ENCODE measurements at places on chromosomes 1 and 21. TPM values are rescaled to one million over a fixed set of nuclear protein-coding genes. Genes with fewer than 3 reads are reported as not detected.
A peak's percentile ranks its signal among the peaks of the same experiment; 100 is the strongest.

- no peaks in the 10 kb centered on the region for H3K36me3 ChIP-seq
- no peaks in the 10 kb centered on the region for H3K4me1 ChIP-seq
- no peaks in the 10 kb centered on the region for H3K27me3 ChIP-seq
- no peak overlapping the region for H3K4me3 ChIP-seq
- DNase-seq, result no peak
- H3K27ac ChIP-seq, result no peak overlapping the region
Measured at GRCh38 chr1:194684636-194685035, 1498.2 kb upstream of the B3GALT2 start.

GRCh38 chr1:110424699-110425611 lies 17.5 kb upstream of the LAMTOR5 start:
- no peak for DNase-seq
- no peaks in the 10 kb centered on the region for H3K36me3 ChIP-seq
- H3K4me3 ChIP-seq, result no peak overlapping the region
- H3K27me3 ChIP-seq, result no peaks in the 10 kb centered on the region

DNA sequence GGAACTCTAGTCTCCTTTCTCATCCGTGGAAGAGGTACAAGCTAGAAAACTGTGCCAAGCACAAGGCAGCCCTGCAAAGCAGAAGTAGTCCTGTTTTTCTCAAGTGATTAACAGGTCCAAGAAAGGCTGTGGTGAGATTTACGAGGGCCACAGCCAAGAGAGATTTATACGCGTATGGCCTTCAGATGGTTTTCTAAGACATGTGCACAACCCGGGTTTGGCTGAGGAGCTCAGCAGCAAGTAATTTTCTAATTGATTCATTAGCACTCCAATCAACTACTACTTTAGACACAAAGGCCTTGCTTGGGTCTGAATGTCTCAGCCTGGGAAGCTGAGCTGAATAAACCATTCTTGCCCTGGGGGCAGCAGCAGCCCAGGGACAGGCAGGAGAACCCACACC lies 55.8 kb downstream of the SSBP3 start:
- no peak overlapping the region for H3K27ac ChIP-seq
- no peak for DNase-seq
- no peak overlapping the region for H3K4me3 ChIP-seq

The C4BPB gene
- 6.5 TPM for total RNA-seq

DNA sequence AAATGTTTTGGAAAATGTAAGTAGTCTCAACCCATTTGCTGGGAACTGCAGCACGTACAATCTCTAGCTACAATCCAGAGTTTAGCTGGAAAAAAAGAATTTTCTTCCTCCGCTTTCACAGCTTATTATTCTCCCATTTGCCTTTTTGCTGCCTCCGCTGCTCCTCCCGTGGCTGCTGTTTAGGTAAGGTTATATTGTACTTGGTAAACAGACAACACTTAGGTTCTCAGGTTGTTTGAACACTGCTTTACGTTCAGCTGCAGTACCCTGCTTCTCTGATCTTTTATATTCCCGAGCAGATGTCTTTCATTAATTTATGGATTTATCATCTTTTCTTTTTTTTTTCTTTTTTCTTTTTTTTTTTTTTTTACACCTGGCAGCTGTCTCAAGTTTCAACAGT lies 14.3 kb downstream of the PROX1 start:
- no peak for DNase-seq
- peaks cover 4% of the 10 kb centered on the region for H3K4me1 ChIP-seq
- H3K36me3 ChIP-seq, result no peaks in the 10 kb centered on the region
- H3K27me3 ChIP-seq, result peaks cover 3% of the 10 kb centered on the region
- H3K4me3 ChIP-seq, result no peak overlapping the region
- H3K27ac ChIP-seq, result no peak overlapping the region

The DNASE2B gene
- total RNA-seq, result 1.3 TPM

DNA sequence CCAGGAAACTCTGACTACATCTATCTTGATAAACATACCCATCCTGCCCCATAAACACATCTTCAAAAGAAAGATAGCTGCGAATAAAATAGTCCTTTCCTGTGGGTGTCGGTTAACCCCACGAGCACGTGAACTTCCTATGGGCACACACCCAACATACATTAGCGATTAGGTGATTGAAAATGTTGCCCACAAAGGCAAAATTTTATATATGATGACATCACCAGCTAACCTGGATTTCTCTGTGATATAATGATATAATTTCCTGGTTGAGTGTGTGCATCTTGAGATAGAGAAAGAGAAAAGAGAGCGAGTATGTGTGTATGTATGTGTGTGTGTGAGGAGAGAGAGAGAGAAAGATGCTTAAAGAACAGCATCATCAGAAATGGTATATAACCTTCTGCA lies 296.1 kb downstream of the PTPRC start:
- H3K4me1 ChIP-seq, result peaks cover 10% of the 10 kb centered on the region
- H3K27ac ChIP-seq, result peak overlapping the region; percentile 62
- DNase-seq, result peak; percentile 77
- H3K4me3 ChIP-seq, result peak overlapping the region; percentile 26

DNA sequence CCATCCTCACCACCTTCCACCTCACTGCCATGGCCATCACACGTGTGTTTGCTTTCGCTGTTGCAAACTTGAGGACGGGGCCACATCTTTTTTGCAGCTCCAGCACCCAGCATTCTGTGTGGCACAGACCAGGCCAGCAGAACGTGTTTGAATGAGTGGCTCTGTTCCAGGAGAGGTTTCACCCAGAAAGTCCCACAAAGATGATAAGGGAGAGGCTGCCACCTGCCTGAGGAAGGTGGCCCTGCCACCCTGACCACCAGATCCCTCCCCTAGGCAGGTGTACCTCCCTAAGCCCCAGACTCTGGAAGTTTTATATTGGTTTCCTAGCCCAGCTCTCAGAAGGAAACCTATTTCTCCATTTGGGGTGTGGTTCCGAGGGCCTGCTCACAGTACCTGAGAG lies 252.1 kb downstream of the KAZN start:
- no peak for DNase-seq
- no peak overlapping the region for H3K4me3 ChIP-seq
- no peak overlapping the region for H3K27ac ChIP-seq
- H3K4me1 ChIP-seq, result peaks cover 3% of the 10 kb centered on the region
- H3K27me3 ChIP-seq, result no peaks in the 10 kb centered on the region

GRCh38 chr1:118711356-118711755 lies 276.8 kb downstream of the TBX15 start:
- no peak overlapping the region for H3K4me3 ChIP-seq
- H3K4me1 ChIP-seq, result no peaks in the 10 kb centered on the region
- no peak for DNase-seq
- no peaks in the 10 kb centered on the region for H3K27me3 ChIP-seq
- no peak overlapping the region for H3K27ac ChIP-seq

DNA sequence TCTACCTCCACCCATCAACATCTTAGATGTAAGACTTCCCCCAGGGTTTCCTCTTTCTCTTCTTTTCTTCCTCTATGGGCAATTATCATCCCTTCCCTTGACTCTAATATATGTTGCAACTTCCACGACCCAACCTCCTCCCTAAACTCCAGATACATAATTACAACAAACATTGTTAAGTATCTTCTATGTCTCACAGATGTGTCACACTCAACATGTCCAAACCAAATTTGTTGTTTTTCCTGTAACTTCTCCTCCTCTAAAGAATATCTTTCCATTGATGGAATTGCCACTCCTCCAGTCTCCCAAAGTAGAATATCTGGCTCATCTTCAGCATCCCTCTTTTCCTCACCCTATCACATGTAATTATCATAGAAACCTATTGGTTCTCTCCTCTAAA lies 314.2 kb downstream of the RWDD3 start:
- no peak overlapping the region for H3K27ac ChIP-seq
- no peaks in the 10 kb centered on the region for H3K4me1 ChIP-seq
- no peak overlapping the region for H3K4me3 ChIP-seq
- DNase-seq, result no peak
- H3K36me3 ChIP-seq, result no peaks in the 10 kb centered on the region

DNA sequence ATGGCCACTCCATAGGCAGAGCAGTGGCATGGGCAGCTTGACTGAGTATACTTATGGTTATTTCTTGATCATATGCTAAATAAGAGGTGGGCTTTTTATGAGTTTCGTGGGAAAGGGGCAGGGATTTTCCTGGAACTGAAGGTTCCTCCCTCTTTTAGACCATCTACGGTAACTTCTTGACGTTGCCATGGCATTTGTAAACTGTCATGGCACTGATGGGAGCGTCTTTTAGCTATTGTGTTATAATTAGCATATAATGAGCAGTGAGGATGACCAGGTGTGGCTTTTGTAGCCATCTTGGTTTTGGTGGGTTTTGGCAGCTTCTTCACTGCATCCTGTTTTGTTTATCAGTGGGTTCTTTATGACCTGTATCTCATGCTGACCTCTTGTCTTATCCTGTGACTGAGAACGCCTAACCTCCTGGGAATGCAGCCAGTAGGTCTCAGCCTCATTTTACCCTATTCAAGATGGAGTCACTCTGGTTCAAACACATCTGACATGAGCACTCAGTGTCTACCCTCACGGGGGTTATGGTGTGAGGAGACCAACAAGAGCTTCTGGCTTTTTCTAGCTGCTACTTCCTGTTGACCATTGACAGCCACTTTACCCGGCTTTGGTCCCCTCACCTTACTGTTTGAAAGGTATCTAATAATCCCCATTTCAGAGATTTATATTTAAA lies 71.7 kb downstream of the GALNT2 start:
- H3K4me1 ChIP-seq, result no peaks in the 10 kb centered on the region
- H3K27me3 ChIP-seq, result no peaks in the 10 kb centered on the region
- H3K4me3 ChIP-seq, result no peak overlapping the region
- no peaks in the 10 kb centered on the region for H3K36me3 ChIP-seq
- no peak overlapping the region for H3K27ac ChIP-seq

DNA sequence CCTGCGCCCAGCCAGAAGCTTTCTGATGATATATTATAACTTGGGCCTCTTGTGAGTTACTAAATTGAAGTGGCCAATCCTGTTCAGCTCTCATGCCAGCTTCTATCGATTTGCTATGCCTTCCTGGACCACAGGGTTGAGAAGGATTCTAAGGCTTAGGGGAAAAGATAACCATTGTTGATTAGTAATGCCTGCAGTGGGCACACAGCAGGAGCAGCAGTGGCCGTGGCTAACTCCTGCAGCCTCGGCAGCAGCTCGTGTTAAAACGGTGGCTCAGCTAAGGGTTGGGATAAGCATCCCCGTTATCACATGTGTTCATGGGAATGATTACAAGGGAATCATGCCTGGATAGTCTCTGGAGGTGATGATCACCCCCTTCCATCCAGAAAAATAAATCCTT lies 20.5 kb upstream of the KCNE2 start:
- no peaks in the 10 kb centered on the region for H3K27me3 ChIP-seq
- no peak for DNase-seq
- no peaks in the 10 kb centered on the region for H3K36me3 ChIP-seq
- peaks cover 4% of the 10 kb centered on the region for H3K4me1 ChIP-seq
- H3K4me3 ChIP-seq, result no peak overlapping the region

The LYSMD1 gene
- 4.9 TPM for total RNA-seq

- H3K4me3 ChIP-seq, result no peak overlapping the region
- peak overlapping the region; percentile 37 for H3K27ac ChIP-seq
- no peaks in the 10 kb centered on the region for H3K36me3 ChIP-seq
- peaks cover 44% of the 10 kb centered on the region for H3K4me1 ChIP-seq
- no peak for DNase-seq
Measured at GRCh38 chr1:232579958-232580941, 49.7 kb downstream of the SIPA1L2 start.

DNA sequence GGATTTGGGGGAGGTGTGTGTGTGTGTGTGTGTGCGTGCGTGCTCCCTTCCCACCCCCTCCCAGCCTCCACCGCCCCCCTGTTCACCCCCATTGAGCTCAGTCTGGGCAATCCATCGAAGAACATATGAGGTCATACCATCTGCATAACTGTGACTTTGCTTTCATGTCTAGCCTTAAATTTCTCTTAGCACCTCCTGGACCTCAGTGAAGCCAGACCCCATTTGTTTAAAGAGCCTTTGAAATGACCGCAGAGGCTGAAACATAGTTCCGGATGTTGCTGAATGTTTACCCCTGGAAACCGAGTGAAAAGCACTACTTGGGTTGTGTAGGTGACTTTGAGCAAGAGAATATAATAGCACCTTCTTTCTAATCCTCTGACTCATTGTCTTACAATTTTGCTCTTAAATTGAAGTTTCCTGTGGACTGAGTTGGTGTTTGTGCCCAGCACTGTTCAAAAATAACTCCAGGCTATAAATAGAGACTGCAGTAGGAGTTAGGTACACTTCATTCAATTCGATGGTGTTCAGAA lies 75.4 kb downstream of the UBE4B start:
- DNase-seq, result no peak
- H3K36me3 ChIP-seq, result peaks cover 12% of the 10 kb centered on the region
- H3K27ac ChIP-seq, result no peak overlapping the region
- no peak overlapping the region for H3K4me3 ChIP-seq

DNA sequence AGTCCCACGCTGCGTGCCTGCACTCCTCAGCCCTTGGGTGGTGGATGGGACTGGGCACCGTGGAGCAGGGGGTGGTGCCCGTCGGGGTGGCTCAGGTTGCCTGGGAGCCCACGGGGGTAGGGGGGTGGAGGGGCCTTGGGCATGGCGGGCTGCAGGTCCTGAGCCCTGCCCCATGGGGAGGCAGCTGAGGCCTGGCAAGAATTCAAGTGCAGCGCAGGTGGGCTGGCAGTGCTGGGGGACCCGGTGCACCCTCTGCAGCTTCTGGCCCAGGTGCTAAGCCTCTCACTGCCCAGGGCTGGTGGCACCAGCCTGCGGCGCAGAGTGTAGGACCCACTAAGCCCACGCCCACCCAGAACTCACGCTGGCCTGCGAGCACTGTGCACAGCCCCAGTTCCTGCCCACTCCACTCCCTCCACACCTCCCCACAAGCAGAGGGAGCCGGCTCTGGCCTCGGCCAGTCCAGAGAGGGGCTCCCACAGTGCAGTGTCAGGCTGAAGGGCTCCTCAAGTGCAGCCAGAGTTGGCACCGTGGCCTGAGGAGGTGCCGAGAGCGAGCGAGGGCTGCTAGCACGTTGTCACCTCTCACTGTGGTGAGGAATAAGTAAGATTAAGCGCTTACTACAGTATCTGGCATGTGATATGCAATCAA lies 12.8 kb downstream of the TNNI3K start:
- H3K4me1 ChIP-seq, result no peaks in the 10 kb centered on the region
- no peaks in the 10 kb centered on the region for H3K27me3 ChIP-seq
- H3K27ac ChIP-seq, result peak overlapping the region; percentile 21
- no peak overlapping the region for H3K4me3 ChIP-seq
- DNase-seq, result no peak

The KRTAP13-2 gene
- total RNA-seq, result not detected

DNA sequence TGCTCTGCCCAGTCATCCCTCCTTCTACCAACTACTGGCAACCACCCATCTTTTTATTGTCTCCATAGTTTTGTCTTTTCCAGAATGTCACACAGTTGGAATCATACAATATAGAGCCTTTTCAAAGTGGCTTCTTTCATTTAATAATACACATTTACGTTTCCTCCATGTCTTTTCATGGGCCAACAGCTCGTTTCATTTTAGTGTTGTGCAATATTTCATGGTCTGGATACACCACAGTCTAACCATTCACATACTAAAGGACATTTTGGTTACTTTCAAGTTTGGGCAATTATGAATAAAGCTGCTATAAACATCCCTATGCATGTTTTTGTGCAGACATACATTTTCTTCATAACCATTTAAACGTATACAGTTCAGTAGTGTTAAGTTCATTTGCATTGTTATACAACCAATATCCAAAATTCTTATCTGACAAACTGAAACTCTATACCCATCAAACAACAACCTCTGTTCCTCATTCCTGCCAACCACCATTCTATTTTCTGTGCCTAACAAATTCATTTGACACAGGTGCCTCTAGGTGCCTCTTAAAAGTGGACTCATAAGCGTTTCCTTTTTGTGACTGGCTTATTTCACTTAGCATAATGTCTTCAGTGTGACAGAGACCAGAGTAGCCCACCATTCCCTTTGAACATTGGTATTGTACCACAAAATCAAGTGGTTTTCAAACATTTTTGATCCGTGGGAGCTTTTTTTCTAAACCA lies 138.1 kb downstream of the NR5A2 start:
- no peaks in the 10 kb centered on the region for H3K4me1 ChIP-seq
- no peaks in the 10 kb centered on the region for H3K36me3 ChIP-seq
- no peak overlapping the region for H3K4me3 ChIP-seq
- no peaks in the 10 kb centered on the region for H3K27me3 ChIP-seq
